NCI-H460 (cell line): ENCODE measurements at places on chromosomes 7 and 10.

DNA sequence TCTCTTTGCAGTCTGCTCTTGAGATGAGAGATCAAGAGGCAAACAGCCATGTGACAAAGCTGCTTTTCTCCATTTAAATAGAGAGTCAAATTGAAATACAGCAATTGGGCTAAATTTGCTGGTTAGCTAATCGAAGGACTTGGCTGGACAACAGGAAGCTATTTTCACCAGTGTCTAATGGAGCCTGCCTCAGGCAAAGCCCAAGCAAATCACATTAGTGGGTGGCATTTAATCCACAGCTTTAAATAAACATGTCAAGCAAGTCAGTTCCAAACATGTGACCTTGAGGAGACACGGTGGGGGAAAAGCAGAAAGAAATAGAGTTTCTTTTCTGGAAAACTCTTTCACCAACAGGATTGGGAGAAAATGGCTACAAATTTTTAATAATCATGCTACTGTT, 180.5 kb upstream of the AOAH start:
- DNase-seq: no peak

DNA sequence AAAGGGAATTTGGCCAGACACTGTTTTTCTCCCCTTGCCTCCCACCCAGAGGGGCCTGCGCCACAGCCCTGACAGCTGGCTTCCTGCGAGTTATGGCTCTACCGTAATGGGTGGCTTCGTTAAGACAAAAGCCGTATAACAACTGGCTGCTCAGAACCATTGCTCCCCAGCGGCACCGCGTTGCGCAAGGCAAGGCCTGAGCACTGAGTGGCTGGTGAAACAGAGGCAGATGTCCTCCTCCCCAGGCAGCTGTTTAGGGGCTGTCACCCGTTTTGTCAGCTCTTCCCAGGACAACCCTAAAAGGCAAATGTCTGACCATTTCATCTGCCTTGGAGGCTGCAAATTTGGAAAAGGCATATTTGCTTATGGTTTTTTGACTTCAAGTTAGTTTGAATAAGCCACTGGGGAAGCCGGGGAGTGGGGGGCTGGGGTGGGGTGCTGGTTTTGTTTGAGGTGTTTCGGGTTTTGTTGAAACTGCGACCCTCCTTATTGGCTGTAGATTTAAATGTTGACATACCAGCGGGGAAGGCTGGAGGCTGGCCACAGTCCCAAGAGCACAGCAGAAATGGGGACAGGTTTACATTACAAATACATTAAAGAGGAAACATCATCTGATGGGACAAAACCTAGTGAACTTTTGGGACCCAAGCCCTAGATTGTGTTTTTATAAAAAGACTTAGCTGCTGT, 681 bp upstream of the SPOCK2 start:
- DNase-seq: no peak

GRCh38 chr7:108136191-108136688, 6.1 kb upstream of the LAMB4 start:
- no peak for DNase-seq

- DNase-seq: no peak
These were observed 123.2 kb downstream of the TACC2 start for GRCh38 chr10:122112021-122112616.

DNA sequence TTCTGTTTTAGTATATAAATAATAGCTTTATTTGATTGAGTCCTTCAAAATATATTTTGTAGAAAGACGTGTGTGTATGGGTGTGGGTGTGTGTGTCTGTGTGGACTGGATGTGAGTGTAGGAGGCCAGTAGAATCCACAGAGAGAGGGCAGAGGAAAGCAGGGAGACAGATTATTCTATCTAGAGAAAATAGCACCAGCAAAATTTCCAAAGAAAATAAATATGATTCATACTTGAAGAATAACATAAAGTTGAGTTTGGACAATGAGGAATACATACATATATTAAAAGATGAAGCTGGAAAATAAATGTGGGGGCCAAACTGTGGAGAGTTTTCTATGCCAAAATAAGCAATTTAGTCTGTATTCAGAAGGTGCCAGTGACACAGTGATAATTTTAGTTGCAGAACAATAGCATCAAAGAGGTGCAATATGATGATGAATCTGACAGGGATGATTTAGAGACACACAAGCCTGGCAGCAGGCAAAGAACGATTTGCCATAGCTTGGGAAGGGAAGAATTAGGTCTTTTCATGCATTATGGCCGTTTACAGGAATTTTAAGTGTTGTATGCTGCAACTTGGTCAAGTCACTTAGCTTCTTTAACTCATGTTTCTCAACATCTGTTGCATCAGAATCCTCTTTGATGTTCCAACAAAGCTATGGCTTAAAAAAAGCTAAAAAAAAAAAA, 121.3 kb downstream of the SEMA3A start:
- no peak for DNase-seq

- peak; percentile 47 for DNase-seq
These were observed 171.2 kb downstream of the PRKAG2 start for GRCh38 chr7:151705636-151706276.

DNA sequence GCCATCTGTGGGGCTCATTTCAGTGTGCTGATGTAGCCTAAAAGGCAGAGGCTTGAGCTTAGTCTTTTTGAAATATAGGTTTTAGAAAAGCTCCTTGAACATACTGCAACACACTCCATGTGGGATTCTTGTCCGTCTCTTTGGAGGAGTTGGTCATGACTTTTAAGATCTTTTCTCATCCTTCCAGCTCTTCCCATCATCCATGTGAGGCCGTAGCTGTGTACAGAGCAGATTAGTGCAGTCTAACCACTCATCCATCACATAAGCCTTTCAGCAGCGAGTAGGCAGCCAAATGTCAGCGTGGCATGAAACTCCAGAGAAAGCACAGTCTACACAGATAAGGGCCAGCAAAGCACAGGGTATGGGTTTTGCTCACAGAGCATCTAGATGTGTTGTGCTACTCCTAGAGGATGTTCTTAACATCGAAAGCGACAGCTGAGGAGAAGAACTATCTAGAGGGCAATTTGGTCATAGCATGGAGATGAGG, 28.1 kb upstream of the NPVF start:
- no peak for DNase-seq

GRCh38 chr7:17408904-17409290, 110.4 kb downstream of the AHR start:
- DNase-seq: no peak

- DNase-seq: no peak
These were observed 77.1 kb upstream of the DUSP5 start for GRCh38 chr10:110420401-110421193.

- DNase-seq: no peak
These were observed 4.2 kb upstream of the PILRA start for GRCh38 chr7:100369105-100369504.

GRCh38 chr7:119037941-119038340, 813.4 kb downstream of the ANKRD7 start:
- no peak for DNase-seq

GRCh38 chr7:132678656-132679055, 102.4 kb upstream of the PLXNA4 start:
- no peak for DNase-seq

DNA sequence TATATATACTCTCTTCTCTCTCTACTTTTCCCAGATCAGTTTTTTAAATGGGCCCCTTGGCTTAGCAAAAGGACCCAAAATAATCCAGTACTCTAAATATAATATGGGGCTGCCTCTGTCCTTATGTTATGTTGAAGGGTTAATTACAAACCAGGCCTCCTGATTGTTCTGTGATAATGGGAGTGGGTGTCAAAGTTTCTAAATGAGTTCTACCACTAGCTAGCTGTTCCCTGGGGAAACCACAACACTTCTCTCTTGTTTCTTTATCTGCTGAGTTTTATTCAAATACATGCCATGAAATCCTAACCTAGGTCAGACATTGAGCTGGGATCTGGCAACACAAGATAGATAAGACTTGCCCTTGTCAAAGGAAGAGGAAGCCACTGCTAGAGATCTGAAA, 3.8 kb downstream of the HTR5A start:
- DNase-seq: no peak
